ENCODE measurements at places on chromosomes 2 and 18.

- DNase-seq = no peak
Measured at GRCh38 chr2:231530099-231531011, at the start of gene NMUR1. NMUR1 (minus strand) TSS chr2:231530445; CDS start chr2:231530361, 84 bp downstream.

DNA sequence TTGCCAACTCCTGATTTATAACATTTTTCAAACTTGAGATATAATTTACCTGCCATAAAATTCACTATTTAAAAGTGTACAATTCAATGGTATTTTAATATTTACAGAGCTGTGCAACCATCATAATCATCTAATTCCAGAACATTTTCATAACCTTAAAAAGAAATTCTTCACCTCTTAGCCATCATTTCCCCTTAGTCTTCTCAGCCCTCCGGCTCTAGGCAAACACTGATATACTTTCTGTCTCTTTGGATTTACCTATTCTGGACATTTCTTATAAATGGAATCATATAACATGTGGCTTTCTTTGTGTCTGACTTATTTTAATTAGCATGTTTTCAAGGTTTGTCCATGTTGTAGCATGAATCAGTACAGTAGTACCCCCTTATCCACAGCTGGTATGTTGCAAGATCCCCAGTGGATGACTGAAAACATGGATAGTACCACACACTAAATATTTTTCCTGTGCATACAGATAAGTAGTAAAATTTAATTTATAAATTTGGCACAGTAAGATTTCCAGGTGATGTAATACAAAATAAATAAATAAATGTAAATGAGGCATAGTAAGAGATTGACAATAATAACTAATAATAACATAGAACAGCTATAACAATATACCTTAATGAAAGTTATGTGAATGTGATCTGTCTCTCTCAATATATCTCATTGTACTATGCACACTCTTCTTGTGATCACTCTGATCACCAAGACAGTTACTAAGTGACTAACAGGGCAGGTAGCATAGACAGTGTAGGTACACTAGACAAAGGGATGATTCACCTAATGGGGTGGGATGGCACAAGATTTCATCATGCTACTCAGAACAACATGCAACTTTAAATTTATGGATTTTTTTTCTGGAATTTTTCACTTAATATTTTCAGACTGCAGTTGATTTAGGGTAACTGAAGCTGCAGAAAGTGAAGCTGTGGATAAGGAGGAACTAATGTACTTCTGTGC, 73.1 kb downstream of the RAB3GAP1 start:
- DNase-seq = no peak

GRCh38 chr2:144924827-144925226, 404.9 kb upstream of the ZEB2 start:
- DNase-seq = no peak

- no peak for DNase-seq
Measured at GRCh38 chr2:118845005-118845521, 2.4 kb downstream of the EN1 start.

- no peak for DNase-seq
Measured at GRCh38 chr18:57776767-57777166, 26.3 kb downstream of the ATP8B1 start.

DNA sequence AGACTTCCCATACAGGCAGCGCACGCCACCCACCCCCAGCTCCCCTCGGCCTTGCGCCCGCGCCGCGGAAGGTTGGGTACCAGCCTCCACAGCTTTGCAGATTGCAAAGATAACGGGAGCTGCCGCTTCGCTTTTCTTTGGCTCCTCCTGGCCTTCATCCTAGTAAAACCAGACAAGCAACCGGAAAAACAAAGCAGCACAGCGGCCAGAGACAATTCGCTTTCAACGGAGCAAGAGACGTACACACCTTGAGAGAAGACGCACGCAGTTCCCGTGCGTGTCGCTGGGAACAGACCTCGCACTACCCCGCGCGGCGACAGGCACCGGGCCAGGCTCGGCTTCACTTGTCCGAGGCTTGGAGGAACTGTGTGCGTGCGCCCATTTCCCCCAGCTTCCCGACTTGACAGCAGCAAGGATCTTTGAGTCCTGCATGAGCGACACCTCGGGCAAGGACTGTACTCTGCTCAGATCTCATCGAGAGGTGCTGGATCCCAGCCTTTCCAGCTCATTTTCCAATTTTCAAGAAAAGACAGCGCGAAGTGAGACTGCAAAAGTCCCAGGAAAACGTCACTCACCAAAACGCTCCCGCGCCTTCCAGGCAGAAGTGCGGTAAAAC, 964 bp downstream of the ZBTB7C start:
- DNase-seq = no peak

DNA sequence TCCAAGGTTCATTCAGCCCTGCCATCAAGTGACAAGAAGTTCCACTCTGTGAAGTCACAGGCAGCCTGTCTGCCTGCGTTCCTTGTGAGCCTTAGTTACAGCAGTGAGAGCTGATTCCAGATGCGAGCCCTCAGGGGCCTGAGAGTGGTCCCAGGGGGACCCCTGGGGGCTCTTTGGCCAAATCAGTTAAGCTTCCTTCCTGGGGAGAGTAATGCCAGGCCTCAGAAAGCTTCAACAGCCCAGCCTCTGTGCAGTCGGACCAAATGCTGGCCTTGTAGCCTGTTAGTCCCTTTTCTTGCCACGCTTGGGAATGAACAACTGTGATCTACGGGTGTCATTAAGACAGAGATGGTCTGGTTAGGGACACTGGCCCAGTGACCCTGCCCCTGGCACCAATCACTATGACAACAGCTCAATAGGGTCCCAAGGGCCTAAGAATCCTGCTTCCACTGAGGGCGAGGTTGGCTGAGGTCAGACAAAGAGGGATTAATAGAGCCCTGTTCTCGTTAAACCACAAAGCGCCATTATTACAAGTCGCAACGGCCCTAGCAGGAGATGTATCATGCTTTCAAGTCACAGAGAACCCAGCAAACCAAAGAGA, 50.9 kb downstream of the HS1BP3 start:
- DNase-seq = no peak

GRCh38 chr2:227260041-227260440, 65.0 kb upstream of the MFF start:
- DNase-seq = no peak

GRCh38 chr2:119647440-119648169, 31.4 kb upstream of the TMEM177 start:
- no peak for DNase-seq

DNA sequence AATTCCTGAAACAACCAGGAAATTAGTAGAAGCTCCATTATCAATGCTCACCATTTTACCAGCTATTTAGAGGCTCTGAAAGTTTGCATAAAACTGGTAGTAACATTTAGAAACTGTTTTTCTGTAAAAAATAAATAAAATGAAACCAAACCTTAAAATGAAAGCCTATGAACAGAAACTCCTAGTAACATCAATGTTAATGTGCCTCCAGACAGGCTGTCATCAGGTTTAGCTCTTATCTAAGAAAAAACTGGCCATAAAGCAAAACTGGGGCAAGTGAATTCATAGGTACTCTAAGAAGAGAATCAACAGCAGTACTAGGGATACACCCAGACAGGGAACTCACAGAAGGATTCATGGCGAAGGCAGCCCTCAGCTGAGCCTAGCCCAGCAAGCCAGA, 8.0 kb downstream of the E2F6 start:
- no peak for DNase-seq

- peak; percentile 51 for DNase-seq
Measured at GRCh38 chr2:233828546-233829192, 25.7 kb downstream of the HJURP start.

DNA sequence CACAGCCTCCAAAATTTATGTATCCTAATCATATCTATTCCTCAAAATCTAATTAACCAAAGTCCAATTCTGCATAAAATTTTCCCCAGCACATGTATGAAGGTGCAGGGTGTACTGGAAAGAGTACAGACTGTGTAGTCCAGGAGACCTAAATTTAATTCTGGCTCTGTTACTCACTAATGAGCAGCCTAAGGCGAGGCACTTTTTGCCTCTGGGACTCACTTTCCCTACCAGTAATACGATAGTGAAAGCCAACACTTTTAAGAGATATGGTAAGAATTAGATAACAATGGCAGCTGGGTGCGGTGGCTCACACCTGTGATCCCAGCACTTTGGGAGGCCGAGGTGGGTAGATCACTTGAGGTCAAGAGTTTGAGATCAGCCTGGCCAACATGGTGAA, 177.7 kb downstream of the PIEZO2 start:
- no peak for DNase-seq

GRCh38 chr2:134078354-134078753, 175.5 kb upstream of the MGAT5 start:
- DNase-seq = no peak

DNA sequence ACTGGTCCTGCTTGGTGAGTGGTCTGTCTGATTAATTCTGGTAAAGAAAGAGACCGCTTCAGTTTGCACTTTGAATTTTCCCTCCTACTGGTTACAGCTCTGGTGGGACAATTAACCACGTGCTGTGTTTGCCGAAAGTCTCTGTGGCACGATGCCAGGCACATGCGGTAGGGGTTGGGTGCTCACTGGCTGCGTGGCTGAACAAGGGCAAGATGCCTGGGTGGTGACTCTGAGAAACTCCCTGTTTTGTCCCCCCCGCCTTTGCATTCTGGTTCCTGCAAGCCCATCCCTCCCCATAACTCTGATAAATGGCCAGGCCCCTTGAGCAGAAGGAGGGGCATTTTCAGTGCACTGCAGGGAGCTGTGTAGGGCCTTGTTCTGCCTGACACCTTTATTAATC, 206.1 kb downstream of the TFCP2L1 start:
- DNase-seq = no peak

GRCh38 chr18:76620321-76621170, 125.5 kb upstream of the ZNF516 start:
- no peak for DNase-seq

DNA sequence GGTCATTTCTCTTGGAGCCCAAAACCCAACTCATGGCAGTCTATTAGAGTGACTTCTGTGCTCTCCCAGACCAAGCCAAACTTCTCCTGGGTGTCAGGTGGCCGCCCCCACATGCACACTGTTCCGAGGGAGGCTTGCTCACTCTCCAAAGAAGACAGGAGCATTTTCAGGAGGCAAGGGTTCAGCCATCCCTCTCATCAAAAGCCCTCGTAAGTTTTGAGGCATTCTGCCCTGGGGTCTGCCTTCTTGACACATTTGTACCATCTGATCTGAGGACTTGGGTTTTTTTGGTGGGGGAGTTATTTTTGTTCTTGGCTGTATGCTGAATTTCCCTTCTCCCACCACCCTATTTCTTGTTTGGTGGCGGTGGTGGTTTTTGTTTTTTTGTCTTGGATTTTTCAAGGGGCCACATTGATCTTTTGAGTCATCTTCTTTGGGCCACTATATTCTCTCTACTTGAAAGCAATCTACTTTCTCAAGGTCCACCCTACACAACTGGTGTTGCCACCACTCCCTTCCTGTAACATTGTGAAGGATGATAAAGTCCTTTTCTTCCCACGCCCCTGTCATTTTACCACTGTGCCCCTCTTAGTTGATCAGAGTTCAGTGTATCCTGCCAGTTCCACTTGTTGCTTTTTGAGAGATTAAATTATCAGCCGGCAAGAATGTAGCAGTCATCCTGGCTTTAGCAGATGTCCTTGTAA, 255.8 kb downstream of the CYP26B1 start:
- peak; percentile 40 for DNase-seq

- DNase-seq = no peak
Measured at GRCh38 chr2:98324181-98324580, 22.1 kb upstream of the CNGA3 start.

DNA sequence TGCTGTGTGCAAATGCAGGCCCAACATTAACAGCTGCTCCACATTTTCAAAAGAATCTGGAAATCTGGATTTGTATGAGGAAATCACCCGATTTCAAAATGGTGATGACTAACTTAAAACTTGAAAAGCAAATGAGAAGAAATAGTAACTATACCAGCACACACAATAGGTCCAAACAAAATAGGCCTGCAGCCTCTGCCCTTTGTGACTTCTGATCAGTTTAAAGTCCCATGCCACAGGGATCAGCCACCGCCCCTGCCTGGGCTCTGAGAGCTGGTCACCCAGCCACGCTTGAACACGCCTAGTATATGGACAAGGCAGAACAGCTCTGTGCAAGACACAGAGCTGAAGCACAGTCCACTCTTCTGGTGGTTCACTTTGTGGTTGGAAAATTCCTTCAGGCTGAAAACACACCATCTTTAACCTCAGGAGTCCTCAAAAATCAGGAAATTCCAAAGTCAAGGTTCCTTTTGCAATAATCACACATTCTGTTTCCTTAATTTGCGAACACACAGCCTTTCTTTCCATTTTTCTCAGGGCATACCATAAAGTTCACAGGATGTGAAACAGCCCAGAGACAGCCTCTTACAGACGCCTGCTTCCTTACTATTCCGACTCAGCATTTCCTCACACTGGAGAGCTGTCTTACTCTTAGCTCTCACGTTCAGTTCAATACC, 150.1 kb upstream of the RIOK3 start:
- no peak for DNase-seq

All from type B pancreatic cell (in vitro differentiated cells).